Right atrium auricular region (tissue), 2 donors: ENCODE measurements at places on chromosomes 5 and 9.

DNA sequence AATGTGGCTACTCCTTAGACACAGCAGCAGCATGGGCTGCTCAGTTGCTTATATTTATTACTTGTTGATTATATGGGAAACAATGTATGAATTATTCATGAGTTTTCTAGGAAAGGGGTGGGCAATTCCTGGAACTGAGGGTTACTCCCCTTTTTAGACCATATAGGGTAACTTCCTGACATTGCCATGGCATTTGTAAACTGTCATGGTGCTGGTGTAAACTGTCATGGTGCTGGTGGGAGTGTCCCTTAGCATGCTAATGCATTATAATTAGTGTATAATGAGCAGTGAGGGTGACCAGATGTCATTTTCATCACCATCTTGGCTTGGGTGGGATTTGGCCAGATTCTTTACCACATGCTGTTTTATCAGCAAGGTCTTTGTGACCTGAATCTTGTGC lies 734.6 kb upstream of the PTPRD start:
- DNase-seq = no peak

DNA sequence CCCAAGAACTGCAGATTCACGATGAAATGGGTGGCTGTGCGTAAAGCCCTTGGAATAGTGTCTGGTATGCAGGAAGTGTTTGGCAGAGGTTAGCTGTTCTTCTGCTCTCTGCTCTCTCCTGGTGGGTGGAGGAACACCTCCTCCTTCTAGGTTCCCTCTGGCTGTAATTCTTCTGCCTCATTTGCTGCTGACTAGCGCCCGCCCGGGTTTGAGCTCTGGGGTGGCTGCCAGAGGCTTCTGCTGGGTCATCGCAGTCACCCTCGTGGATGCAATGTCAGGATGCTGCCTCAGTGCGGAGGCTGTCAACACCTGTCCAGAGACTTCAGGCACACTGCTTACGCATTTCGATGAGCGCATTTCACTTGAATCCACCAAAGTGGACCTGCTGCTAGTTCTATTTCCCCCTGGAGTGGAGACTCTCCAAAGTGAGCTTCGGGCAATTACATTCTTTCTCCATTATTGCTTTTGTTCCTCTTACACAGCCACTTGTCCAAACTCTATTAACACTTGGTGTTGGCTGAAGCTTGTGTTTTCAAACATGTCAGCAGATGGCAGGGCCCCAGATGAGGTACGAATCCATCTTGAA lies 11.7 kb downstream of the DOCK2 start:
- no peak for DNase-seq

DNA sequence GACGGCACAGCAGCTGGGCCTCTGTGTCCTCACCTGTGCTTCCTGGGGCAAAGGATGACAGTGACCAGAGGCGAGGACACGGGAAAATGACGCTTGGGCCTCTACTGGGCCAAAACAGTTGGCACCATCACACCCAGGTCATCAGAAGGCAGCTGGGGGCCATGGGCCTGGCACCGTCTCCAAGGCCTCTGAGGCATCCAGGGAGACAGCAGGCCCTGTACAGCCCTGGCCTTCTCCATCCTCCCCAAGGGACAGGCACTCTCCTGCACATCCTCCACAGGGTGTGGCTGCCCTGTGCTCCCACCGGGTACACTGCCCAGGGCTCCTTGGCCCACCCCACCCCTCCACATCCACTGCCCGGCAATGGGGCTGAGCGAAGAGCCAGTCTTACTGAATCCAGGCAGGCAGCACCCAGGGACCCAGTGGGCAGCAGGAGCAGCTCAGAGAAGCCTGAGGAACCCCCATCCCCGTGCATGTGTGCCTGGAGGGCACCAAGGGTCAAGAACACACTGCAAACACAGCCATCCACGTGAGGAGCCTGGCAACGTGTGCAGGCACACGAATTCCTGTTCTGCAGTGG lies 4.0 kb downstream of the LPCAT1 start:
- DNase-seq = peak; percentile 38

DNA sequence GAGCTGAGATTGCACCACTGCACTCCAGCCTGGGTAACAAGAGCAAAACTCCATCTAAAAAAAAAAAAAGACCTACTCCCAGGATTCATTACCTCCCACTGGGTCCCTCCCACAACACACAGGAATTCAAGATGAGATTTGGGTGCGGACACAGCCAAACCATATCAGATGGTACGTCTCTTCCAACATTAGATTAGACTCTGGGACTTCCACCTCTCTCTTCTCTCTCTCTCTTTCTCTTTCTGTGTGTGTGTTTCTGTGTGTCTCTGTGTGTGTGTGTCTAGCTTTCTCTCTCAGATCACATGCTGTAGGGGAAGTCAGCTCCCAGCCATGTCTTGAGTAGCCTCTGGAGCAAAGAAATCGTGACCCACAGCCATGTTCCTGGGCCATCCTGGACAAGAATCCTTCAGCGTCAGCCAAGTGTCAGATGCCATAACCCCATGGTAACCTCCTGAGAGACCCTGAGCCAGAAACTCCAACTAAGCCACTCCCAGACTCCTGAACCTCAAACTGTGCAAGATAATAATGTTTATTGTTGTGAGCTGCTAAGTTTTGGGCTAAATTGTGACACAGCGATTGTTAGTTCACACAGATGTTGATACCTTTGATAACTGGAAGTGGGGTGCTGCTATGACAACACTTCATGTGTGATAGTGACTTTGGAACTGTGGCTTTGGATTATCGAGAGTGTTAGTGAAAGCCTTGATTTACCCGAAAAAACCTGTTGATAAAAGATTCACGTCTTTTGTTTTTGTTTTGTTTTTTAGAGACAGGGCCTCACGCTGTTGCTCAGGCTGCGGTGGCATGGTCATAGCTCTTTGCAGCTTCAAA lies 4.1 kb upstream of the CMBL start:
- no peak for DNase-seq

DNA sequence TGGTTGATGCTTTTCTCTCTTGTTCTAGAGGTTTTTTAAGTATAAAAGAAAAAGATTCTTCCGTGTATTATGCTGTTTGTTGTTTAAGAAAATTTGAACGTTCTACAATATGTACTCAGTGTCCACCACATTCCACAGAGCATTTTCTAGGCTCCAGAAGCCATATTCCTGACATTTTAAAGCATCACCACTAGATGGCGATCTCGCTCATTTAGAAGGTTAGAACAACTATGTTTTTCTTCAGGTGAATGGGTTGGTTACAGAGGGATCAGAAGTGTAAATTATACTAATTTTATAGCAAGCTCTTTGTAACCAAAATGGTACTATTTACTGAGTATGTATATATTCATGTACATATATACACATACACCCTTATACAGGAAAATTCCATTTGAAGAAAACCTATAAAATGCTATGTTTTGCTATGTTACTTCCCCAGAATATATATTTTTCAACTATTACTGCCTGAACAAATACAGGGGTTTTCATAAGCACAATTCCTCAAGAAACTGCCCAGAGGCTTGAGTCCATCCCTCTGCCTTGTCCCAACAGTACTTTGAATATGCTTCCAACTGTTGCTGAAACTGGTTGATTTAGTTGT lies 284.3 kb downstream of the CCDC171 start:
- DNase-seq = no peak

GRCh38 chr5:124847907-124848306 lies 101.5 kb upstream of the ZNF608 start:
- no peak for DNase-seq

- peak; percentile 75 for DNase-seq
Measured at GRCh38 chr9:132877824-132878694, at the start of gene AK8. Gene AK8, minus strand, starts transcription at chr9:132878284. Its CDS starts 29 bp downstream, at chr9:132878255.

GRCh38 chr9:136671646-136672430 lies 9.1 kb downstream of the EGFL7 start:
- no peak for DNase-seq

GRCh38 chr5:15085671-15086070 lies 214.1 kb upstream of the ANKH start:
- DNase-seq = no peak

- no peak for DNase-seq
Measured at GRCh38 chr5:132142459-132142858, 68.9 kb downstream of the CSF2 start.

GRCh38 chr5:9924614-9925013 lies 294.5 kb upstream of the TAS2R1 start:
- DNase-seq = no peak
